SIG-M5 (cell line): ENCODE measurements at places on chromosomes 3 and 15.

DNA sequence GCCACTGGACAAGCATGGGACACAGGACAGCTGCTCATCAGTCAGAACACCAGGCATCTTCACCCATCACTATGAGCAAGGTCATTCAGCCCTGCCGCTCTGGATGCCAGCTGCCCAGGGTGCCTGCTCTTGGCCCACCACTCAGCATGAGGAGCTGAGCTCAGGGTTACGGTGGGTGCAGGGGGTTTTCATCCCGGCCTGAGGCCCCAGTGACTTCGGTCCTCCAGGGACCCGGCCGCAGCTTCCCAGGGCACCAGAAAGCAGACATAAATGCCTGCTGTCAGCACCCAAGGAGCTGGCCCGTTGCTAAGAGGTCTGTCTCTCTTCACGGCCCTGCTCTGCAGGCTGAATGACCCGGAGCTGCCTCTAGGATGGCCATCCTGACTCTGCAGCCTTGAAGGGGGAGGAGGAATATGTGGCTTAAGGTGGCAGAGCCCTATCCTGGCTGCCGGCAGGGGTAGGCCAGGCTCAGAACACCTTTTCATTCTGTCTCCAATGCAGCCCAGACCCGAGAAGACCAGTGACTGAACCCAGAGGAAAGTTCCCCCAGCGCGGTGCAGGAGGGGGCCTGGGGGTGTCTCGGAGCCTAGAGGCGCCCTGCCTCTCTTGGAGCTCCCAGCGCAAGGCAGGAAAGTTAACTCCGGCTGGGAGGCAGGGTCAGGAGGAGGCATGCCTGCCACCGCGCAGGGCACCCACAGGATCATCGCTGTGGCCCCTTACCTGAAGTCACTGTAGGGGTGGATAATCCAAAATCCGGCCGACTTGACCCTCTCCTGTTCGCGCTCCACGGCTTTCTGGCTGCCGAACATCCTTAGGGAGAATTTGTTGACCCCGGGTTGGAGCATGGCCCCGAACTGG is 1.8 kb downstream of the HCN4 start:
- no peak for DNase-seq

GRCh38 chr3:148922467-148922866 is 57.4 kb downstream of the CPA3 start:
- DNase-seq = no peak

- no peak for DNase-seq
Observed at GRCh38 chr3:74520895-74521294, 93.6 kb downstream of the CNTN3 start.

GRCh38 chr3:132210476-132211346 is 106.5 kb upstream of the ACP3 start:
- no peak for DNase-seq

DNA sequence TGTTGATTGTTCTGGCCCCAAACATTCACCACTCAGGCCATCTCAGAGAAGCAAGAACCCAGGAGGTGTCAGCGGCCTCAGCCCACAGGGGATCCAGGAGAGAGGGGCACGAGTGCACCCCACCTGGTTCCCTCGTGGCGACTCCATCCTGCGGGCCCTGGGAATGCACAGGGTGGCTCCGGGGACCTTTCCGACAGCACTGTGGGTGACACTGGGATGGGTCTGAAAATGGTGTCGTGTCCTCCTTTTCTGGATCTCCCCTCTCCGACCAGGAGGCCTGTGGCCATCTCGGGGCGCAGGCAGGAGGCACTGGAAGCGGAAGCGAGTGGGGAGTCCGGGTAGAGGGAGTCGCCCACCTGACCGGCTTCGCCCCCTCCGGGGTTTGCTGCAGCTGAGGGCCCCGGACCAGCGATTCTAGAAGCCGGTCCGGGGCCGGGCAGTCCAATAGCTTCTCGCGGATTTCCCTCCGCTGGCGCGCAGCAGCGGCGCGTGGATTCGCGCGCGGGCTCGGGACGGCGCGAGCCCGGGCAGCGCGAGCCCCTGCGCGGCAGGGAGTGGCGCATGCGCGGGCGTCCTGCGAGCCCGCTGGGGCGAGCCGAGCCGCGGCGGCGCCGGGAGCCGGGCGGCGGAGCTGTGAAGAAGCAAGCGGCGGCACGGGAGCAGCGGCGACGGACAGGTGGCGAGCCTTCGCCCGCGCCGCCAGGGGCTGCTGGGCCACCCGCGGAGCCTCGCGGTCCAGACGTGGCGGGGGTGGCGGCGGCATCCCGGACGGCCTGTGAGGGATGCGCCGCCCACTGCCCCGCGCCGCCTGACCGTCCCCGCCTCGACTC is at the start of gene DOCK3:
Gene DOCK3, plus strand, starts transcription at position 579 of the 830 bp plus-strand sequence. CDS start 337 bp downstream, outside the sequence.
- DNase-seq = no peak

DNA sequence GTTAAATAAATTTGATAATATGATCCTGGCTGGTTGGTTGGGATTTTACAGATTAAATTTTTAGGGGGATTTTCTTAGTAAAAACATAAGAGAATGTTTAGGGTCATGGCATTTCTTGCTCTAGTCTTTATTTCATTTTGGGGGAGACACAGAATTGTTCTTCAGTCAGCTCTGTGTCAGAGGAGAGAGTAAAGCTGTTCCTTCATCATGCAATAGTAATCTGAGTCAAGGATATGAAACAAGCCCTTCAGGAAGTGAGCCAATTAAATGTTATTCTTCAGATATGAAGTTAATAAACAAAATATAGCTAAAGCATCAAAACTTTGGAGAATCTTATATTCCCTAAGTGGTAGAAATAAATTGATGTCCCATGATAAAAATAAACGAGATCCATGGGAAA is 22.9 kb upstream of the SLC4A7 start:
- DNase-seq = no peak

DNA sequence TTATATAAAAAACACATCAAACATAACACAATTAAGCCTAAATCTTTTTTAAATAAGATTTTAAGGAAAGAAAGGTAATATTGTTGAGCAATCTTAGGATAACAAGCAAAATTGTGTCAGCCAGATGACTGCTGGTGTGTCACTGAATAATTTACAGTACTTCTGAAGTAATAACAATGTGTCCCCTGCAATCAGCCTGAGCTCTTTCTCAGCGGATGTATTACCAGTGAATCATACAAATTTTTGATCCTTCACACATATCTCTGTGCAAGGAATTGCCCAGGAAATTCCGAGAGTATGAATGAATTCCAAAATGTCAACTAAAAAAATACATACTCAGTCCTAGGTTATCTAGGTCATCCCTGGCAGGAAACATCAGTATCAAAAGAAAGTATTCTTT is 76.6 kb upstream of the PTX3 start:
- no peak for DNase-seq

DNA sequence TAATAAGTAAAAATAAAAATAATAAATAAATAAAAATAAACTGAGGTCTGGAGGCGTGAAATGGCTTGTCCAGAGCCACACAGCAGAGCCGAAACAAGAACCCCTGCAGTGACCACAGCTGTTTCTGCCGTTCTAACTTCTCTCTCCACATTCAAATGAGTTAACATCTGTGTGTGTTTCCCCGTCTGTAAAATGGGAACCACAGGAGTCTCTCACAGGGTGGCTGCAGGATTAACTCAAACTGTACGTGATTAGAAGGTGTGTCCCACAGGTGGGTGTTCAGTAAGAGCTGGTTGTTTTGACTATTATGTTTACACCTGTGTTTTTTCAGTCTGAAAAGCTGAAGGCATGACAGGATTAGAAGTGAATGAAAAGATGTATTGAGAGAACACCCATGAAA is 27.0 kb upstream of the MUC4 start:
- DNase-seq = no peak

GRCh38 chr15:93703092-93703739 is 528.1 kb upstream of the MCTP2 start:
- DNase-seq = no peak

GRCh38 chr3:85259748-85260147 is 301.0 kb downstream of the CADM2 start:
- DNase-seq = no peak

DNA sequence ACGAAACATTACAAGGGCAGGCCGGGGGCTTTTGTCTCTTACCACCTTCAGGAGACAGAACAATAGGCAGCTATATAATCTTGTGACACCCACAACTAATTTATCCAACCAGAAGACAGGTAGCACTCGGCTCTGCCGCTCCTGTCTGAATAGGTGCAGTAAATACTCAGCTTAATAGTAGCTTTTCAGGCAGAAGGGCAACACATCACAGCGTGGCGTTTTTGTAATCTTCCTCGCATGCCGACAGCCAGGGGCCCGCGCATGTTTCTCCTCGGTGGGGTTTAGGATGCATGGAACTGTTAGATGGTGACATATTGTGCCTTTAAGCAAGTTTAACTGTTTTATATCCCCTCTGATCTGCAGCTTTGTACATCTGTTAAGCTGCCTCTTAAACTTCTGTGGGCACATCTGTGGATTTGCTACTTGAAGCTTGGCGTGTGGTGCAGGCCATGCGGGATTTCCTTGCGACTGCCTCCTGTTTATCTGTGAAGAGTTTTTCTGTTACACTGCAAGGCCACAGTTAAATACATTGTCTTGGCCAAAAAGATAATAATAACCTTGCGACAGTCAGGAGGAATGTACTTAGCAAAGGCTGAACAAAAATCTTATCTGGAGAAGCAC is 123.2 kb upstream of the BNIP2 start:
- DNase-seq = no peak

DNA sequence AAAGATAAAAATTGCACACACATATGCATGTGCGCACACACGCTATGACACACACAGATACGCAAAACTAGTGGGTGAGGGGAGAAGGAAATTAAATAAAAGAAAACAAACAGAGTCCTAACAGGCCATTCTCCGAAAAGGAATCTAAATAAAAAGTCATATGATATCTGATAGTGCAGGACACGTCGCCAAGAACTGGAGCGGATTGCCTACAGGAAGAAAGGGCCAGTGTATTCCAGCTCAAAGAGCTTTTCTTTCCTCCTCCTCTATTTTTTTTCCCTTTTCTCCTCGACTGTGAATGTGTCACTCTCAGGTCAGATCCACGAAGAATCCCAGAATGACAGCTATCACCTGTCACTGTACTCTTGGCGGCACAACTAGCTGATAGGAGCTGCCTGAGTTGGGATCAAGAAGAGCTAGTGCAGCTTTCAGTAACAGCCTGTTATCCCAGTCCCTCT is 157.8 kb downstream of the TIGIT start:
- DNase-seq = no peak

DNA sequence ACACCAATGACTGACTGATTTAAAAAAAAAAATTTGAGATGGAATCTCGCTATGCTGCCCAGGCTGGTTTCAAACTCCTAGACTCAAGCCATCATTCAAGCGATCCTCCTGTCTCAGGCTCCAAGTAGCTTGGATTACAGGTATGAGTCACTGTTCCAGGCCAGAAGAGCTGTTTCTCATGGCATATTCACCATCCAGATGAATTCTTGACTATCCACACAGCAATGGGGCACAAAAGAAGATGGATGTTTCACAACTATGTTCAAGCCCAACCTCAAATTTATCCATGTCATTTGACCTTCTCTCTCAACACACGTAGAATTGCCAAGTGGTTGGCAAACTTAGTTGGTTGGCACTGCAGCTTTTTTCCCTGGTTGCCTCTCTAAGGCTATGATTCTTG is 40.6 kb downstream of the PRICKLE2 start:
- no peak for DNase-seq

GRCh38 chr3:108222853-108223565 is 785 bp upstream of the IFT57 start:
- DNase-seq = no peak

- DNase-seq = no peak
Observed at GRCh38 chr15:35007397-35007796, 19.3 kb upstream of the ZNF770 start.

DNA sequence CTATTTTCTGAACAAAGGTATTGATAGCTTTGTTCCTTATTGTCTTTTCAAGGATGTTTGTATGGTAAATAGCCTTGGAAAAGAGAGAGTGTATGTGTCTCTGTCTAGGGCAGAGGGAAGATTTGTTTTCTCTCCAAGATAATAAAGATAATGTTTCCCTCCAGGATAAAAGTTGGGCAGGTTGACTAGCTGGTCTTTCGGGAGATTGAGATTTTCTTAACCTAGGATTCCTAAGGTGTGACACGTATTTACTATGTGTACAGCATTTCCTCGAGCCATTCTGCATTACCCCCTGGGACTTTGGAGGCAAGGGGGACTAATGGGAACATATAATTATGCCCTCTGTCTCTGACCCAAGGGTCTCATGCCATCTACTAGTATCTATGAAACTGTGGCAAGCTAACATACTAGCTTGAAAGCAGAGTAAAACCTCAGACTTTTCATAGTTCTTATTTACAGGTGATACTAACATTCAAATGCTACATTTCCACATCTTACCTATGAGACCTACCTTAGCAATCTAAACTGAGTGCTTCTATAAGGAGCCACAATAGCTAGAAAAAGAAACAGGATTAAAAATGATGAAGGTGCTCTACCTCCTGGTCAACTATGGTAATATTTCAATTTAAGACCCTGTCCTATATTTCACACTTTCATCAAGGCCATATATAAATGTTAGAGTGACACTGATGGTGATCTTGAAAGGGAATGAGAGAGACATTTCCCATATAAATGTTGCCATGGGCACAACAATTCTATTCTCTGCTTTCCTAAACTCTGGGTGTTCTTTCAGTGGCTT is 252.9 kb upstream of the CBLB start:
- DNase-seq = no peak

- no peak for DNase-seq
Observed at GRCh38 chr3:59310736-59311135, 260.9 kb upstream of the CFAP20DC start.

- no peak for DNase-seq
Observed at GRCh38 chr3:162366166-162366766, 869.7 kb downstream of the OTOL1 start.

DNA sequence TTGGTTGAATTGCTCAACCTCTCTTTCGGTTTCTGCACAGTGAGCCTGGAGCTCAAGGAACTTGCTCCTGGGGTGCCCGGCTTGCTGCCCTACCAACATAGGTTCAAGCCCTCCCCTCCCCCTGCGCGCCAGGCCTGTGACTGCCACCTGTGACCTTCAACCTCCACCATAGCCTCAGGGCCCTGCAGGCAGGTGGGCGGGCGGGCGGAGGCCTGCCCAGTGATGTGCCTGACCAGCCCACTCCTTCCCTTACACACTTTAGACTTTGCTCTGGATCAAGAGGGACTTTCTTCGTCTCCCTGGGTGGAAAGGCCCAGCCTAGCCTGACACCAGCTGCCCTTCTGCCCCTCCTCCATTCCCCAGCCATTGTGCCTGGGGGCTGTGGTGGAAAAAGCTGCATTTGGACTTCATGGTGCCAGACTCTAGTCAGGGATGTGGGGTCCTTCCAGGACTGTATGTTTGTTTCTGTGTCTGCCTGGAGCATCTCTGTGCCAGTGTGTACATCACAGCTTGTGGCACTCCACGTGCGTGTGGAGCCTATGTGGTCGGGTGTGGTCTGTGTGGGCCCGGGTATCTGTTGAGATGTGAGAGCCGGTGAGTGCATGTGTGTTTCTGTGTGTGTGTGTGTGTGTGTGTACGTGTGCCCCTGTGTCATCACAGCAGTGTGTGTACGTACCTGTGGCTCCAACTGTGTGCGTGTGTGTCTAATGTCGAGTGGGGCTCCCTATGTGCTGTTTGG is 9.5 kb downstream of the PRKCD start:
- DNase-seq = peak; percentile 45
